Nucleus accumbens (tissue), 56 donors: ENCODE measurements at places on chromosomes 2 and 18.

GRCh38 chr18:74514860-74515495 is 18.8 kb downstream of the CNDP2 start:
- no peak for DNase-seq

DNA sequence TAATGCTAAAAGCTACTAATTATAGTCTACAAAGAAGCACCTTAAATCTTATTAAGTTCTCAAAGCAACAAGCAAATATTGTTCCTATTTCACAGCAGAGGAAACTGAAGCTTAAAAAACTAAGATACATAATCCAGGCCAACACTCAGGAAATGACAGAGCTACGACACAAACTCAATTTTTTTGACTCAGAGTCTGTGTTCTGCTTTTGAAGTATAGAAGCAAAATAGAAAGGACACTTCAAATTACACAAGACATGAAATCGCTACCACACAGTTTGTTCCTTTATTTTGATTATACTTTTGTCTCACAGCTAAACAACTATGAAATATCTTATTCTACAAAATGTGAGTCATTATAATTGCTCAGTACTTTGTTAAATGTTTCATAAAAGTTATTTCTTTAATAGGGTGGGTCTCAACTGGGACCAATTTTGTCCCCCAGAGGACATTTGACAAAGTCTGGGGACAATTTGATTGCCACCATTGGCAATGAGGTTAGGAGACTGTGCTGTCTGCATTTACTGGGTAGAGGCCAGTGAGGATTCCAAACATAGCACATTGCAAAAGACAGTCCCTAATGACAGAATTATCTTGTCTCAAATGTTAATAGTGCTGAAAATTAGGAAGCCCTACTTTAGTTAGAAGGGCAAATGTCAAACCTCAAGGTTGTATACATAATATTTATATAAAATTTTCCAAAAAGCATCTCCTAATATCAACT is 101.5 kb upstream of the GRB14 start:
- no peak for DNase-seq

- no peak for DNase-seq
Observed at GRCh38 chr2:127065940-127066318, 41.0 kb downstream of the BIN1 start.

DNA sequence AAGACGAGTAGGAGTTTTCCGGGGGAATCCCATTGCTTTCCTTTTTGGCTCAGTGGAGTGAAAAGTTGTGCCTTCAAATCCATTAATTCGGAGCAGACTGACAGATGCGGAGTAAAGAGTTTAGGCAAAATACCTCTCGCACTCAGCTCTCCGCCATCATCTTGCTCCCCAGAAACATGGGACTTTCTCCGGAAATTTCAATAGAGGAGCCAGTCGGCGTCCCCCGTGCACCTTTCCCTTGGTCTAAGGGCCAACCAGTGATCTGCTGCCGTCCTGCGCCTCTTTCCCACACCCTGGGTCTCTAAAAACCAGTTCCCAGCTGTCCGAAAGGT is 318 bp downstream of the TYW5 start:
- no peak for DNase-seq

DNA sequence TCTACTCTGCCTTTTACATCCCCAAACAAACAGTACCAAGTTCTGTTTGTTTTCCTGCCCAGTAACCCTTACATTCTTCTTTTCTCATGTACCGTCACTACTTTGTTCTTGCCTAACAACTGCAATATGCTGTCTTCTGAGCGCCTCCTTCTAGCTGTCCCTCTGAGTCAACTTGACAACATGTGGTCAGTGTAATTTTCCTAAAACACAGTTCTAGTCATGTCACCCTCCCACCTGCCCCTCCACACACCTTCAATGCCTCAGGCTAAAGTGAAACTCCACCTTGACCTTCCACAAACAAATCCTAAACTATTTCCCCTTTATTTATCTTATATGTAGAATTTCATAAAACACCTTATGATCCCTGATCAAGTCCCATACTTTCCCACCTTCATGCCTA is 124.6 kb upstream of the CD302 start:
- no peak for DNase-seq

DNA sequence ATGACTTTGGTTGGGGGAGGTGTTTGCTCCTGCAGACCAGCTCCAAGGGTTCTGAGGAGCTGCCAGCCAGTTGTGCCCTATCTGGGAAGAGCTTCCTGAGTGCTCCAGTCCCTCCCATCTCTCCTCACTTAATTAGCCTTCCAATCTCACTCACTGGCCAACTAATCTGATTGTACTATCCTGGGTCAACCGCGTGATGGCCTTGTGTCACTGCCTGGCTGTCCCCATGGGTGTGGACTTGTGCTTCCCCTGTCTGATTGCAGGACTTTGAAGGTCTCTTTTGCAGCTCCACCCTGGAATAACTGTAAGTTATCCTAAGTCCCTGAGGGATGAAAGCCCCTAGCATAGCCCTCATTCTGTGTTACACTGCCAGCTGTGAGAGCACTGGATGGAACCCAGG is 65.0 kb downstream of the SLC4A5 start:
- no peak for DNase-seq

GRCh38 chr2:259789-260331 is 4.0 kb downstream of the SH3YL1 start:
- DNase-seq: no peak

DNA sequence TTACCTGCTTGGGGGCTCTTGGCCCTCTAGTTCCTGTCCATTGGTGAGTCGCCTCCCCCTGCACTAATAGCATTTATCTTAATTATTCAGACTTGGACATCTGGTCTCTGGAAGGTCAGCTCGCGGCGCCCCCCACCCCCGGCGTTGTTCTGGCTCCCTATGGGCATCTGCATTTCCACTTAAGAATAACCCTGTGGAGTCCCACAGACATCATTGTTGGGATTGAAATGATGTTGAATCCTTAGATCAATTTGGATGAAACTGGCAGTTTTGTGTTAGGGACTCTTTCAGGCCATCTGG is 313.8 kb upstream of the HS6ST1 start:
- no peak for DNase-seq

GRCh38 chr18:10047237-10047636 is 133.4 kb downstream of the VAPA start:
- no peak for DNase-seq

GRCh38 chr2:41605311-41605710 is 442.5 kb upstream of the PKDCC start:
- DNase-seq: no peak
